HCEC 1CT (cell line): ENCODE measurements at places on chromosomes 2 and 18.

GRCh38 chr2:43399515-43400264, 173.3 kb upstream of the ZFP36L2 start:
- DNase-seq = peak; percentile 89

DNA sequence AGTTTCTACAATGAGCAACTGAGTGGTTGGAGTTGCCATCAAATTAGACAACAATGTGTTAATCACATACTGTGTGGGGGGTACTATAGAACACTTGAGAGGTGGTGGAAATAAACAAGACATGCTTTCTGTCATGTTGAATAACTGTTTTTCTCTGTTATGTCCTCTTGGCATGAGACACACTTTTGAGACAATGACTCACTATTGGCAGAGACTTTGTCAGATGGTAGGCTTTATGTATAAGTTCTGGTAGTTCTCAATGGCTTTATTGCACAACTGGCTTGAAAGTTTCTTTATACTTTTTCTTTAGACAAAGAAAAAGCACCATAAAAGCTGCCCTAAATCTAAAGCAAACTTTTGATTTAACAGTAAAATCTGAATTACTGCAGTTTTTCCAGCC, 578.7 kb downstream of the ADCYAP1 start:
- DNase-seq = no peak

GRCh38 chr2:136068581-136069227, 49.2 kb downstream of the CXCR4 start:
- DNase-seq = no peak

GRCh38 chr2:101479810-101480209, 4.9 kb upstream of the RFX8 start:
- no peak for DNase-seq
